GM12878 (cell line): ENCODE measurements at places on chromosomes 2 and 18.

GRCh38 chr18:44067186-44067585, 613.5 kb upstream of the SETBP1 start:
- no peak for DNase-seq

- DNase-seq: no peak
Measured at GRCh38 chr2:62611854-62612253, 93.7 kb upstream of the EHBP1 start.

DNA sequence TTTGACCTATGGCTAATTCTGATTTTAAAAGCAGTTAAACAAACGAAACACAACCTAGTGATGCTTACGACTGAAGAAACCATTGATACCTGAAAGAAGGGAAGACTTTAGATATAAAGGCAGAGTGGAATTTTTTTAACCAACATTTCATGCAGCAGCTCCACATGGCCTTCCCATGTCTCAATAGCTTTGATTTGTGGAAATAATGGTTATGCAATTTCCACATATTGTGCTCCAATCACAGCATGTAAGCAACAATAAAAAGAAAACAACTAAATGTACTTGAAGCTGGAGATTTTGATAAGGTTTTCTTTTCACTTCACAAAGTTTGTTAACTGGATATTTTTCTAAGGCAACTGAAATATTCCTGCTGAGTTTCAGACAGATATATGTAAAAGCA, 82.0 kb upstream of the SLC39A10 start:
- no peak for DNase-seq

- DNase-seq: no peak
Measured at GRCh38 chr2:47618272-47618552, 164.7 kb upstream of the MSH6 start.

DNA sequence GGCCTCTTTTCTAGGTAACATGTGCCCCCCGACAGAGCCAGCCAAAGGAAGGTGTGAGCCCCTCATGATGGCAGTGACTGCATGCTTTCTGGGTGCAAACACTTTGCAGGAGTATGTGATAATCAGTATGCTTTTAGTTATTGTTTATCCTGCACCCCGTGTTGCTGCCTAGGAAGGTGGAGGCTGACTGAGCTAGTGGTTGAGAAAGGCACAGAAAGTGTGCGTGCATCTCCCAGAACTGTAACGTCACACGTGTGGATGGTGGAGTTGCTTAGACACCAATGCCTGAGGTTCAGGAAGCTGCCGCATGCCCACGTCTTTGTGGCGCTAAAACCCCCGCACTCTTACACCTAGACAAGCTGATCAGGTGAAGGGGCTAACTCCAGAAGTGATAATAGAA, 580 bp downstream of the MC2R start:
- no peak for DNase-seq

DNA sequence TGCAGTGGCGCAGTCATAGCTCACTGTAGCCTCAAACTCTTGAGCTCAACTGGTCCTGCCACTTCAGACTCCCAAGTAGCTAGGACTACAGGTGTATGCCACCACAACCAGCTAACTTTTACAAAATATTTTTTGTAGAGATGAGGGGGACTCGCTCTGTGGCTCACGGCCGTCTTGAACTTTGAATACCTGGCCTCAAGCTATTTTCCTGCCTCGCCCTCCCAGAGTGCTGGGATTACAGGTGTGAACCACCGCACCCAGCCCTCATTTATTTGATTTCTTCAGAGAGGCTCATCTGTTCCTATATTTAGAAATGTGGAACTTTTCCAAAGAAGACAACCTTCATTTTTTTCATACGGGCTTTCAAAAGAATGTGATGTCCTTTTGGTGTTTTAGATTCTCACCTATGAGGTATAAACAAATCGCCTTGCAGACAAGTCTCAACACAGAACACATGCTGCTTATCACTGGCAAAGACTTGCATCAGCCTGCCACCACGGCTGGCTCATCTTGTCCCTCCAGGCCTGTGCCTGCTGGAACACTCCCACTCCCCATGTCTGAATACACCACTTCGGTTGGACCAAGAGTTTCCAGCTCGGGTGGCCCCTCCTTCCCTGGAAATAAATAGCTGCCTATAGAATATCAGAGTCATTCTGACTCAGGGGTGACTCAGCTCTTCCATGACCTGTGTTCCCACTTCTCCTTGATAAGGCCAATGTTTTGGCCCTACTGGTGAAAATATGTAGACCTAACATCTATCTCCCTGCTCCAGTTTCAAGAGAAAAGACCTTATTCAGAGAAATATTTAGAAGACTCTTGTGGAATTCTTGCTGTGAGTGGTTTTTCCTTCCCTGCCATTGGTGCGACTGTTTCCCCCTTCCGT, 202.6 kb downstream of the TGIF1 start:
- no peak for DNase-seq

- DNase-seq: no peak
Measured at GRCh38 chr2:221810245-221810644, 238.1 kb upstream of the EPHA4 start.

DNA sequence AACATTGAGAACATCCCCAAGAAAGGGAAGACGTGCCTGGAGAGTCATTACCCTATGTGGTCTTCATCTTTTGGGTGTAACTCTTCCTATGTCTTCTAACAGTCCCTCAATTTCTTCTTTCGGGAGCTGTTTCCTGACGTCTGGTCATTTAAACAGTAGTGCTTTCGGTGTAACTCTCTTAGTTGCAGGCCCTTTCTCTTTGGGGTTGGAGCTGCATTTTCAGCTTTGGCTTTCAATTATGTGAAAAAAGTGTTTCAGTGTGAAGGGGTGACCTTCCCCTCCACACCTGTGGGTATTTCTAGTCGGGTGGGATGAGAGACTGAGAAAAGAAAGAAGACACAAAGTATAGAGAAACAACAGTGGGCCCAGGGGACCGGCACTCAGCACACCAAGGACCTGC, 105.9 kb downstream of the CERS6 start:
- no peak for DNase-seq

- no peak for DNase-seq
Measured at GRCh38 chr2:80303006-80303908, 1.3 kb downstream of the LRRTM1 start.

DNA sequence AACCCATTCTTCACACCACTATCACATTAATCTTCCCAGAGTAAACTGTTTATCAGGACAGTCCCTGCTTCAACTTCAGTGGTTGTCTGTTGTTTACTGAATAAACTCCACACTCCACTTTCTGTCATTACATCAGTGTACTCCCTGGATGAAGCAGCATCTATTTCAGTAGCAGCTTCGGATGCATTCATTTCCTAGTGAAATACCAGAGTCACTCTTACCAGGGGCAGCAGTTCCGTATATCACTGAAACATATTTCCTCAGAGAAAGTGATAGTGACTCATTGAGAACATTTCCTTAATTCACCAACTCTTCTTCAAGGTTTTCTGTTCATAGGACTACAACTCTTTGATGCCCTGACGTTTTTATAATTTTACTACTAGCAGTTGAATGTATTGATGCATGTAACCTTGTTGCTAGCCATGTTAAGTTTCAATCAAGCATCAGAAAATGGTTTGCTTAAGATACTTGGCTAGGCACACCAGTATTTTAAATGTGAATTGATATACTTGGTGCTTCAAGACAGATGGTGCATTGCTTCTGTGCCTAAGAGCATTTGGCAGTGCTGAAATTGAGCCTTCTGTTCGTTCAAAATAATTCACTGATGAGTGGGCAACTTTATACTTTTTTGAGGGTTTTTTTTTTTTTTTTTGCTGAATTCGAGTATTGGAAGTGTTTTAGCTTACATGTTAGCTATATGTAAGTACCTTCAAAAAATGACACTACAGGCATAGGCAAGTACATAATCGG, 92.3 kb downstream of the UBE2E3 start:
- DNase-seq: no peak

DNA sequence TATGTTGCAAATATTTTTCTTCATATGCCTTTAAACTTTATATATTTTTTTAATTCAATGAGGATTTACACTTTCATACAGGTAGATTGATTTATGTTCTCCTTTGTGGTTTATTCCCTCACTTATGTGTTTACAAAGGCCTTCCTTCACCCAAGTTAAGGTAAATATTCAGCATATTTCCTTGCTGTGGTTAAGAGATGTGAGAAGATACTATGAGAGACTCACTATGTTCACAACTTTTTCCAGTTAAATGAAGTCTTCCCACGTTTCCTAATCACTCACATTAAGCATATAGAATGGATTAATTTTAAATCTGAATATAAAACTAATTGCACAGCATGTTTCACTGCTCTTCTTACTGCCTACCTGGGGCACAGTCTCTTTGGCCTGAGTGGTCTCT, 597 bp downstream of the PECR start:
- DNase-seq: no peak

GRCh38 chr18:64982414-64983055, 768.3 kb upstream of the CDH7 start:
- no peak for DNase-seq

GRCh38 chr2:173574324-173575112, 219.8 kb downstream of the CDCA7 start:
- no peak for DNase-seq

GRCh38 chr2:110120171-110121051, 4.8 kb upstream of the MALL start:
- no peak for DNase-seq

DNA sequence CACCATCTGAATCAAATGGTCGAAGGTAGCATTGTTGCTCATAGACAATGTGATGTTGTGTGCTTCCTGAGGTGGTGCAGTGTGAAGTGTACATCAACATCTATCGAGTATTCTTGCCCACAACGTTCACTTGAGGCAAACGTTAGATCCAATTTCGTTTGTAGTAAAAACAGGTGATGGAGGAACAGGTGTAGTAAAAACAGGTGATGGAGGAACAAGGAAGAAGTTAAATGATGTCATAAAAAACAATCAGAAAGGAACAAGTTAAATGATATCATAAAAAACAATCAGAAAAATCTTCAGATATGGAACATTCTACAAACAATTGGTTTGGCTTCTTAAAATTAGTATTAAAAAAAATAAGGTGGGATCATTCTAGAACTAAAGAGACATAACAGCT, 11.3 kb downstream of the WDR7 start:
- no peak for DNase-seq

DNA sequence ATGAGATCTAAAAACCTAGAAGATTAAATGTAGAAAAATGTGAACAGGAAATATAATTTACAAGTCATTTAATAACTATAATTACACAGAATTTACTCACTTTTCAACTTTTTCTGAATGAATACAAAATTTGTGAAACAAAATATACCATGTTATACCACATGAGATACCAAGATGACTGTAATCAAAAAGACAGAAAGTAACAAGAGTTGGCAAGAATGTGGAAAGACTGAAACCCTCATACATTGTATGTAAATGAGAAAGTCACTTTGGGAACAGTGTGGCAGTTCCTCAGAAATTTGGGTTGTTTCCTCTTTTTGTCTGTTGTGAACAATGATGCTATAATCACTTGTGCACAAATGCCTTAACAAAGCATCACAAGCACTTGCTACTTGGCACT, 145.4 kb upstream of the ZNF804A start:
- DNase-seq: peak; percentile 13

GRCh38 chr2:106956416-106956815, 70.4 kb upstream of the ST6GAL2 start:
- no peak for DNase-seq

DNA sequence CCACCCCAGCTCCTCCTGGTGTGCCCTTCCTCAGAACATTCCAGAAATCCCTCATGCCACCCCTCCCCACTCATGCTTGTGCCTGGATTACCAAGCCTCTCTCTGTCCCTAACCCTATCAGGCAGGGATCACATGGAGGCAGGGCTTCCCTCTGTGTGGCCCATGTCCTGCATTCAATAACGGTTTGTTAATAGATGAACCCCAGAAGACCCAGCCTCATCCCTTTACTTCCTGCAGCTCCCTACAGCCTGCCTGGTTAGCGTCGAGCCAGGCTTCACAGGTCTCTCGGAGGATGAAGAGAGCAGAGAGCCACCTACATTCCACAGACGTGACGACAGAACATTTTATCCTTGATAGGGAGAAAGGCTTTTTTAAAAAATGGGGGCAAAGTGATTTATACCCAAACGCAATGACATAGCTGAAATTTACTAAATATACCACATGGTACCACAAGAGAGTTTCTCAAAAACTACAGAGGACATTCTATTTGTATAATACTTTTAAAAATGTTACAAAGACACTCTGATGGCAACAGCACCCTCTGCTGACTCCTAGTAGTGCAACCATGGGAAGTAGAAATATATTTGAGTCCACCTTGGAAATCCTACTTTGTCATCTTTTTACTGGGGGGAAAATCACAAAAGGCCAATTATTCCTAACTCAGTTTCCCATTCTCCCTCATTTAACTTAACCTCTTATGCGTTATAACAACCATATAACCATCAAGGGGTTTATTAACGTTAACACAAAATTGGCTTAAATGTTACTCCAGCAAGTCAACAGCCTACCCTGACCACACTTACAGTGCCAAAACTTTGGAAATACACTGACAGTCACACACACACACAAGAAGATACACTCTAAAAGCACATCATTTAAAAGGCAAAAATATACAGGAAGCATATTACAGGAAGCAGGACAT, 30.7 kb downstream of the FBXO15 start:
- DNase-seq: no peak

GRCh38 chr2:109662889-109663288, 48.7 kb downstream of the SOWAHC start:
- no peak for DNase-seq

DNA sequence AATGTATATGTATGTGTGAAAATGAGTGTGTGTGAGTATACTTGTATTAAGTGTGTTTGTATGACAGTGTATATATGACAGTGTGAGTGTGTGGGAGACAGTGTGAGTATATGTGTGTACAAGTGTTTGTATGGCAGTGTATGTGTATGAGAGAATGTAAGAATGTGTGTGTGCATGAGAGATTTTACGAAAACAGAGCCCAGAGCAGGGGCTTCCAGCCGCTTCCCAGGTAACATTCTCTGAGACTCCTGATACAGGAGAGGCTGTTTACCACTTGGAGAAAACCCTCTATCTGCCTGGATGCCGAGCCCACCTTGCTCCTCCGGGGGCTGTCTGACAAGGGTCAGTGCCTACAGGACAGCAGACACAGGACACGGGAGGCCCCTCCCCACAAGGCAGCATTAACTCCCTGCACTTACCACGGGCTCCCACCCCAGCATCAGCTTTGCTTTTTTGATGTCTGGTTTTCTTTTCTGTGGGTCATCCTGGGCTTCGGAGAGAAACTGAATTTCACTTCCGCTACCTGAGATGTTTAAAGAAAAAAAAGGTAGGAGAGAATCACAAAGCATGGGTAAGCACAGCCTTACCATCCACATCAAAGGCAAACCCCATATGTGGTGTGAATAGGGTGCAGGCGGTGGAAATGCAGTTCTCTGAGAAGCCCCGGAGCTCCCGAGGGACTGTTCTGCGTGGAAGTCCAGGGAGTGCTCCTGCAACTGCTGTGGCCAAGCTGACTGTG, 97.6 kb downstream of the UXS1 start:
- no peak for DNase-seq

GRCh38 chr2:206837775-206838174, 72.4 kb downstream of the FASTKD2 start:
- DNase-seq: no peak

DNA sequence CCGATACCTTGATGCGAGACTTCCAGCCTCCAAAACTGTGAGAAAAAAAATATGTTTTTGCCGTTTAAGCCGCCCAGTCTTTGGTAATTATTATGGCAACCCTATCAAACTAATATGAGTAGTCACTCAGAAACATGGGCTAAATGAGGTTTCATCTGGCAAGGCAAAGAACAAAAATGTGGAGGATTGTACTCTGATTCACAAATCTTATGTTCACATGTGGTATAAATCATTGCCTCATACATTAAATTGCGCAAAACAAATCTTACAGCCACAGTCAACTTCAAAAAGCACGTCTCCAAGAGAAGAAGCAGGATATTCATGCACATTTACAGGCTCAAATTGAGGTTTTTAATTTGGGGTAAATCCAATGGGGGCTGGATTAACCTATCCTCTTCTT, 1435.4 kb upstream of the LRRTM1 start:
- no peak for DNase-seq

- DNase-seq: no peak
Measured at GRCh38 chr2:43605851-43606250, 10.0 kb upstream of the THADA start.
